ENCODE measurements at places on chromosomes 12 and 14.

DNA sequence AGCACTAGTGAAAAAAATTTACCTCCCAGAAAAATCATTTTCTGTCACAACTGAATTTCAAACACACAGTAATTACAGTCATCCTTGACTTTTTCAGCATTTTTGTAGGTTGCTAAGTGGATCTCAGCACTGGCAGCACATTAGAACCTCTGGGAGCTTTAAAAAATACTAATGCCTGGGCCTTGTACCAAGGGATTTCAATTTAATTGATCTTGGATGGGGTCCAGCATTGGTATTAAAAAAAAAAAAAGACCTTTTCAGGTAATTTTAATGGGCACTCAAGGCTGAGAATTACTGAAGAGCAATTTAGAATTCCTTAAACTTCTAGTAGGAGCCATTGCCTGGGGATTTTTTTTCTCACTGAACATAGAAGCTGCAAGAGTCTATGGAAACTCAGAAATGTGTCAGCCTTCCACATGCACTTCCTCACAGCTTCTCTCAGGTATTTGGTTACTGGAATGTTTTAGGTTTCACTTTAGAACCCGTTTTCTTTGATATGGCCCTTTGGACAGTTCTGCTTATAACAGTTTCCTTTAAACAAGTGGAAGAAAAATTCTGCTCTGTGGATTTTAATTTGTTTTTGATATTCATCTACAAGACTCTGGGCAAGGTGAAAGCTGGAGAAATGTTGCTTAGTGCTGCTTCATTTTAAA, 88.5 kb upstream of the DACT1 start:
- DNase-seq = no peak

DNA sequence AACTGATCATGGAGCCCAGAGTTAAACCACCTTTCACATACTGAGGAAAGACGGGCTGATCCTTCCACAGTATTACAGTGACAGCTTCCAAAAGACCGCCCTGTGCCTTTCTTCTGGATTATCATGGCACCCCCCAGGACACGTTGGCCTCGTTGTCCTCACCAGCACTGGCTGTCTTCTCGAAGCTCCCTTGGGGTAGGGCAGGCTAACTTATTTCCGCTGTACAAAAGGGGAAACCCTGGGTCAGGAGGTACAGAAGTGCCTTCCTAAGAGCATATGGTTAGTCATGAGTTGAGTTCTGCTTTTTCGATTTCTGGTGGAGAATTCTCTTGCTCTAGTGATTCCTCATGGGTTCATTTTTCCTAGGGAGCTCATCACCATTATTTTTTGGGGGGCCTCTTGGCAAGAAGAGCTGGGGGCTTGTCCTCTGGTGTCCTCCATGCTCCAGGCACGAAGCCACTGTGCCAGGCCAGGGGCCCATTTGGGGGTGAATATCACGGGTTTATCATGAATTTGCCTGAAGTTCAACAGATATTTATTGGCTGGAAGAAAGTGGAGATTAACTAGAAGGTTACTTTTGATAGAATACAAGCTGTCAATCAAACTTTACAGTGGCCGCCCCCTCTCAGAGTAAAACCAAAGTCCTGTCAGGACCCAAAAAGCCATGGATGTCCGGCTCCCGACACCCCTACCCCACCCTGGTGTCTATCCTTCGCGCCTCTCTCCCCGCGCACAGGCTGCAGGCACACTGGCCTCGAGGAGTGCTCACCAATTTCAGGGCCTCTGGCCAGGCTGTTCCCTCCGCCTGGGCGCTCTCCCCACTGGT, 8.8 kb upstream of the TRAF3 start:
- DNase-seq = no peak

DNA sequence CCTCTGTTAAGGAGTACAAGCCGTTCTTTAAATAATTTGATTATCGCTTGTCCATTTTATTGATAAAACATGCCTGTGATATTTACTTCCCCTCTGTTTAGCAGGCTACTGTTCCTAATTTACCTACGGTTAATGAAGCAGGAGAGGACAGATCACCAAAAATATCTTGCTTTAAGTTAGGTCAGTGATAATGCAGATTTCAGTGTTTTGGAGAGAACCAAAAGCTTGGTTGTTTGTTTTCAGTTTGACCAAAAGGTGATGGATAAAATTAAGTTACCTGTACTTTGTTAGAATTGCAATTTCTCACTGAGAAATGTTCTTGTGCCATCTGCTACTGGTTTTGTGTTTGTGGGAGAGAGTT, 958 bp downstream of the SPATS2 start:
- DNase-seq = no peak

DNA sequence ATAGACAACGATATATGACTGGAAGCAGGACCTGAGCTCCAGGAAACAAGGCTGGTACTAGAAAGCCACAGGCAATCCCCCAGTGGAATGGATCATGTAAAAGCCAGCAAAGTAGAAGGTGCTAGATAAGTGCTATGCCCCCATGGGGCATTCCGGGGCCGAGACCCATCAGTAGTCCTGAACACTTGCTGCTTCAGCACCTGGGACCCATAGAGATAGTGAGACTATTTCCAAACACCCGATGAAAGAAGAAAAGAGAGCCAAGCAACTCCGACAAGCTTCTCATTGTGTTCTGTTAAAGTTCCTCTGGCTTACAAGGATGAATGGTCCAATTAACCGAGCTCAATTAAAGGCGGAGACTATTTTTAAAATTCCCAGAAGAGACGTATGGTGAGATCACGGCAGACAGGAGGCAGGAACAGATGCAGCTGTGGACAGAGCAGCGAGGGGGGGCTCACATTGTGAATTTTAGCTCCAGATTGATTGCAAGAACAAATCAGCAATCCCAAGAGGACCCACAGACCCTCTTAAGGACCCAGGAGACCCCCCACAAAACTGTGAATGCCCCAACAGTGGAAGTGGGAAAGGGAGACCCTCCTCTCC, 142.5 kb upstream of the OVCH1 start:
- no peak for DNase-seq

DNA sequence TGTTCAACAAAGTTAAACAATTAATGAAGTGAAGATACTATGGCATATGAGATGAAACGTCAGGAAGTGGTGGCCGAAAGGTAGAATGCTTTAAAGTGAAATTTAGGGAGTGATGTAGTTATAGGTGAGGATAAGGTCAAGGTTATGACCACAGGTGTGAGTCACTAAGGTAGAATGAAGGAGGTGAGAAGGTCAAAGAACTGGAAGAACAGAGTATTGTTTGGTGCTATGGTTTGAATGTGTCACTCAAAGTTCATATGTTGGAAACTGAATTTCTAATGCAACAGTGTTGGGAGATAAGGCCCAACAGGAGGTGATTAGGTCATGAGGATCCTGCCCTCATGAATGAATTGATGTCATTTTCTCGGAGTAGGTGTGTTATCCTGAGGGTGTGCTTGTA, 293.6 kb downstream of the NELL2 start:
- no peak for DNase-seq

DNA sequence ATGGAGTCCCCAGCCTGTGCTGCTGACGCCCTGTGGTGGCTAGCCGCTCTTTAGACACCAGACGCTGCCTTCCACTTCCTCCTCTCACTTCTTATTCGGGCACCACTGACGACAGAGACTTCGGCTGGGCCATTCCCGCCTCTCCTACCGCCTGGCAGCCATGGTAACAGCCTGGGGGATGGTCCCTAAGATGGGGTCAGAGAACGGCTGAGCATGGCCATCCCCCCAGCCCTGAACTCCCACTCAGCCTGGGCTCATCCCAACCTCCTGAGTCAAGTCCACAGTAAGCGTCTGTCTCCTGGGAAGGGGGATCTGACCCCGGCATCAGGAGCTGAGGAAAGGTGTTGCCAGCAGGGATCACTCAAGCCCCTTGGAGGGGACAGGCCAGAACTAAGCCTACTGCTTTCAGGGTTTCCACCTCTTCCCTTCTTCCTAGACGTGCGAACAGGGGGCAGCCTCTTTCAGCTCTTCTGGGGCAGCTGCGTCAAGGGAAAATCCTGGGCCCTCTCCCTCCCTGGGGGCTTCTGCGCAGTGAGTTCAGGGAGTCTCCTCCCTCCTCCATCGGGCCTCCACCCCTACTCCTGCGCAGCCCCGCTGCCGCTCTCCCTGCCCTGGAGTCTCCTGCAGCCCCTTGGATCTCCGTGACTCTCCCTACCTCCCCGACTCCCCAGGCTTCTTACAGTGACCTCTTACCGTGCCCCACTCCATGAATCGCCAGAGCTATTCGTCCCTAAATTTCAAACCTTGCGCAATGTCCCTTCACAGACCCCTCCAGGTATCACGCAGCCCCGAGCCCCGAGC, 643 bp upstream of the TAMALIN start:
- DNase-seq = no peak

GRCh38 chr12:4444031-4444430, 1.6 kb downstream of the FGF6 start:
- no peak for DNase-seq

Measured in stimulated activated CD4-positive, alpha-beta T cell treated with anti-CD3 and anti-CD28 coated beads, Interleukin-1b, Interleukin-23, amount 100 ng/mL, for 4 hours (primary cell).